ENCODE measurements at places on chromosomes 11 and 22. TPM values are rescaled to one million over a fixed set of nuclear protein-coding genes. Genes with fewer than 3 reads are reported as not detected.

GRCh38 chr11:86047275-86047991, 21.5 kb downstream of the PICALM start:
- DNase-seq = no peak
- H3K36me3 ChIP-seq = peaks cover 16% of the 10 kb centered on the region
- no peaks in the 10 kb centered on the region for H3K27me3 ChIP-seq
- peak overlapping the region; percentile 76 for H3K27ac ChIP-seq

DNA sequence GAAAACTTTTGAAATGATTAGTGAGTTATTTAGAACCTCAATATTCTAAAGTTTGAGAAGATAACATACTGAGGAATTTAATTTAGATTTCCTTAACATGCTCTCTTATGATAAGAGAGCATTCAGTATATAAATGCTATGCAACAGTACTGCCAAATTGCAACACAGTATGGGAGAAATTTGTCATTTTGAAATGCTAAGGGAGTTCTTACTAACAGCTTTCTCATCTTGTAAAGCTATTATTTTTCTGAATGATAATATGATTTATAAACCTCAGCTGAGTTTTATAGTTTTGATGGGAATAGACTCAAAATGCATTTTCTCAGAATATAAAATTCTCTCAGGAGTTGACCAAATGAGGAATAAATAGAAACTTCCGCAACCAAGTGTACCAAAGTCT, 108.4 kb downstream of the SPON1 start:
- H3K4me3 ChIP-seq = no peak overlapping the region
- DNase-seq = no peak
- H3K4me1 ChIP-seq = peaks cover 27% of the 10 kb centered on the region

DNA sequence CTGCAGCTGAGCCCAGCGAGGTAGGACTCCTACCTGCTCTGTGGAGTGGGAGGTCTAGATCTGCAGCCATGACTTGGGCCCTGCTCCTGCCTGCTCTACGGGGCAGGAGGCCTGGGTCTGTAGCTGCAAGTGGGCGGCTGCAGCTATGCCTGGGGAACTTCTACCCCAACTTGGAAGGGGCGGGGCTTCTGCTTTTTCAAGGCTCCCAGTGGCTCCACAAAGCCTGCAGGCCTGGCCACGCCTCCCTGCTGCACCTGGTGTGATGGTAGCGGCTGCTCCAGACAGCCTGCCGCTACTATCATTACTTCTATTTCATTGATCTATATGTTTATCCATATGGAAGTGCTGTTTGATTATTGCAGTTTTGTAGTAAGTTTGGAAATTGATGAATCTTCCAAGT, 121.2 kb downstream of the NELL1 start:
- no peaks in the 10 kb centered on the region for H3K4me1 ChIP-seq
- DNase-seq = no peak
- H3K27me3 ChIP-seq = no peaks in the 10 kb centered on the region
- no peak overlapping the region for H3K27ac ChIP-seq

DNA sequence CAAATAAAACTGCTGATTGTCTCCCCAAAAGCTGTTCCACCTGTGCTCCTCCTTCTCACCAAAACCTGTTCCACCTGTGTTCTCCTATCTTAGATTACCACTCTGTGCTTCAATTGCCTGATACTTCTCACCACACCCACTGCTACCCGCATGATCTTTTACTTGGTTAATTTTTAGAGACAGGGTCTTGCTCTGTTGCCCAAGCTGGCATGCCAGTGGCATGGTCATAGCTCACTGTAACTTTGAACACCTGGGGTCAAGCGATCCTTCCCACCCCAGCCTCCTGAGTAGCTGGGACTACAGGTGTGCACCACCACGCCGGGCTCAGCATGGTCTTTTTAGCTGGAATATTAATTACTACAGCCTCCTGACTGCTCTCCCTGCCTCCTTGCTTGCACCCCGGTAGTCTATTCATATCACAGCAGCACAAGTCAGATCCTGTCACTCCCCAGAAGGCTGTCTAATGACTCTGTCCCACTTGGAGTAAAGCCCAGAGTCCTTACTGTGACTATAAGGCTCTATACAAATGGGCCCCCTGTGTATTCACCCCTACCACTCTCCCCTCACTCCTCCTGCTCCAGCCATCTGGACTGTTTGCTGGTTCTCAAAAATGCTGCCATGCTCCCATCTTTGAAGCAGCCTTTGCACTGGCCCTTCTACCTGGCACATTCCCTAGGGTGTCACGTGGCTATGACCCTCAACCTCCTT, 3.5 kb downstream of the C11orf91 start:
- no peak overlapping the region for H3K4me3 ChIP-seq
- DNase-seq = no peak
- no peaks in the 10 kb centered on the region for H3K36me3 ChIP-seq
- no peak overlapping the region for H3K27ac ChIP-seq

- peaks cover 29% of the 10 kb centered on the region for H3K4me1 ChIP-seq
- no peaks in the 10 kb centered on the region for H3K27me3 ChIP-seq
- H3K27ac ChIP-seq = no peak overlapping the region
- DNase-seq = no peak
Observed at GRCh38 chr11:63834535-63835157, 4.3 kb upstream of the MARK2 start.

- H3K27ac ChIP-seq = no peak overlapping the region
- DNase-seq = no peak
- no peaks in the 10 kb centered on the region for H3K36me3 ChIP-seq
- peaks cover 2% of the 10 kb centered on the region for H3K4me1 ChIP-seq
- H3K4me3 ChIP-seq = no peak overlapping the region
- peaks cover 26% of the 10 kb centered on the region for H3K27me3 ChIP-seq
Observed at GRCh38 chr11:132943706-132944568, 588.4 kb downstream of the OPCML start.

GRCh38 chr22:46891382-46891951, 129.0 kb downstream of the TBC1D22A start:
- H3K36me3 ChIP-seq = peaks cover 6% of the 10 kb centered on the region
- no peak overlapping the region for H3K27ac ChIP-seq
- H3K4me3 ChIP-seq = no peak overlapping the region
- no peak for DNase-seq

GRCh38 chr11:58075781-58076180, 45.0 kb downstream of the OR6Q1 start:
- DNase-seq = no peak
- H3K36me3 ChIP-seq = no peaks in the 10 kb centered on the region
- H3K27ac ChIP-seq = no peak overlapping the region
- no peaks in the 10 kb centered on the region for H3K4me1 ChIP-seq

DNA sequence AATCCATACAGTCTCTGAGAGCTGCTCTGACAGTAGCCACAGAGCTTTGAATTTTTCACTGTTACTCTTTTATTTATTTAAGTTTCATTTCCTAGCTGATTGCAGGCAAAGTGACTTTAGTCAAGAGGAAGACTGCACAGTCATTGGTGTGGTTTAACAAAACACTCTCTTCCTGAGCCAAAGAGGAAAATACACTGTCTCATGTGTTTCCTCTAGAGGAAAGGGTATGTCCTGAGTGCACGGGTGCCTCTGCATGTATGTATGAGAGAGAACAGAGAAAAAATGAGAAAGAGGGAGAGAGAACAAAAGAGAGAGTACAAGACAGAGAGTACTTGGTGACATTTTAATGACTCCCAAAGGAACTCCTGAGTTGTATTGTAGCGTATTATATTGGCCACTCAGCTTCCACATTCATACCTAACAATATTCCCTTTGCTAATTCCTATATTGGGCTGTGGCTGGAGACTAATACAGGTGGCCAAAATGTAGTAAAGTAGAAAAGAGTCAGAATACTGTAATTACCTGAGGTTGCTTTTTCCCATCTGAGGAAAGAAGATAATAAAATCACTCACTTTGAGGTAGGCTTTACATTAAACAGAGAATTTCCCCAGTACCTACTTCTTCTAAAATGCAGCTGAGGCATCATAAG, at the start of gene OR4D9:
Gene OR4D9, plus strand, starts transcription at position 599 of the 649 bp plus-strand sequence. CDS start 3,374 bp downstream, outside the sequence.
- no peaks in the 10 kb centered on the region for H3K27me3 ChIP-seq
- peak; percentile 37 for DNase-seq
- peak within 1 kb of the TSS; percentile 29 for H3K4me3 ChIP-seq
- H3K4me1 ChIP-seq = peaks cover 30% of the 10 kb centered on the region
- H3K27ac ChIP-seq = peak within 1 kb of the TSS; percentile 39

DNA sequence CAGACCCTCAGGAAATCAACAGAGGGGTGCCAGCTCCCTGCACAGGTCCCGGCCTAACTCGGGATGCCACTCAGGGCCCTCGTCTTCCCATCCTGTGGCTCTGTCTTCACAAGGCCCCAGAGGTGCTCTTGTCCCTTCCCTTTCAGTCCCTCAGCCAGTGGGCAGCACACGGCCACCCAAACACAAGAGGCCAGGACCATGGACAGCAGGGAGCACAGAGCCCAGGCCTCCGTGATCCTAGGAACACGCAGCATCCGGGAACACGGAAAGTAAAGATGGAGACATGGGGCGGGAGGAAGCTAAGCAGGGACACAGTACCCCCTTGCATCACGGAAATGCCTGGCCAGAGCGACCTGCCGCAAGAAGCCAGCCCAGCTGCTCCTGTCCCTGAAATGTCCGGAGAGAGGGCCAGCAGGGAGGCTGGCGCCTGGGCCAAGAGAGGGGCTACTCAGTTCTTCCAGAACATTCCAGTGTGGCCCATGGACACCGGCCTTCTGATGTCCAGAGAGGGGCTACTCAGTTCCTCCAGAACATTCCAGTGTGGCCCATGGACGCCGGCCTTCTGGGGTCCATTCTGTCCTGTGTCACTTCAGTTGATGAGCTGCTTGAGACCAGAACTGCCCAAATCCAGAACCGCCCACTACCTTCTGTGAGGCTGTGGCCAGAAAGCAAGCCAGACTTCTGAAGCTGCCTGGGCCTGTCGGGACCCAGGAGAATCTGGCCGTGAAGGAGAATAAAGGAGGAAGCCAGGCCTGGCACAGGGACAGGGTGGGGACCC, 274.0 kb downstream of the BRD1 start:
- H3K36me3 ChIP-seq = peaks cover 2% of the 10 kb centered on the region
- H3K4me3 ChIP-seq = no peak overlapping the region
- H3K27me3 ChIP-seq = no peaks in the 10 kb centered on the region
- no peaks in the 10 kb centered on the region for H3K4me1 ChIP-seq
- H3K27ac ChIP-seq = no peak overlapping the region

DNA sequence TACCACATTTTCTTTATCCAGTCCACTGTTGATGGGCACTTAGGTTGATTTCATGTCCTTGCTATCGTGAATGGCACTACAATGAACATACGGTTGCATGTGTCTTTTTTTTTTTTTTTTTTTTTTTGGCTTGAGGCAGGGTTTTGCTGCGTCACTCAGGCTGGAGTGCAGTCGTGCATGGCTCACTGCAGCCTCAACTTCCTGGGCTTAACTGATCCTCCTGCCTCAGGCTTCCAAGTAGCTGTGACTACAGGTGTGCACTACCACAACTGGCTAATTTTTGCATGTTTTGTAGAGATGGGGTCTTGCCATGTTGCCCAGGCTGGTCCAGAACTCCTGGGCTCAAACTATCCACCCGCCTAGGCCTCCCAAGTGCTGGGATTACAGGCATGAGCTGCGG, 1.5 kb upstream of the CCDC90B start:
- H3K36me3 ChIP-seq = peaks cover 8% of the 10 kb centered on the region
- no peak overlapping the region for H3K4me3 ChIP-seq
- H3K4me1 ChIP-seq = peaks cover 32% of the 10 kb centered on the region
- no peak overlapping the region for H3K27ac ChIP-seq

- no peaks in the 10 kb centered on the region for H3K27me3 ChIP-seq
- no peak overlapping the region for H3K27ac ChIP-seq
- H3K36me3 ChIP-seq = no peaks in the 10 kb centered on the region
- DNase-seq = no peak
- no peaks in the 10 kb centered on the region for H3K4me1 ChIP-seq
Observed at GRCh38 chr11:107259811-107260221, 197.8 kb downstream of the CWF19L2 start.

DNA sequence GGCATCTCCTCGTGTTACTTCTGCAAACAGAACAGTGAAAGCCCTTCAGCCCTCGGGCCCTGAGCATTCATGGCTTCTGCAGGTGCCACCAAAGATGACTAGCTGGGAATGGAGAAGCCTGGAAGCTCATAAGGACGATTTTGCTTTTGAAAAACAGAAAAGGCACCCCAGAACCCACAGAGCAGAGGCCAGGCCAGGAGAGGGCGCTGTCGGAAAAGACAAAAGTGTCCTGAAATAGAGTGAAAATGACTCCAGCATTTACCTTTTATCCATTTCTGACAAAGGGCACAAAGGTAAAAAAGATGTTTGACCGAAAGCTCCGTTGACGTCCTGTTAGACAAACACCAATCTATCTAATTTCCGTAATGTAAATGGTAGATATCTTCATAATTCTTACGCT, 37.6 kb downstream of the ZNF195 start:
- no peaks in the 10 kb centered on the region for H3K4me1 ChIP-seq
- H3K36me3 ChIP-seq = no peaks in the 10 kb centered on the region
- peaks cover 44% of the 10 kb centered on the region for H3K27me3 ChIP-seq
- no peak overlapping the region for H3K4me3 ChIP-seq
- H3K27ac ChIP-seq = no peak overlapping the region

NXPE4 gene
- not detected for total RNA-seq

KCNJ5 gene
- total RNA-seq = not detected

TSGA10IP gene
- total RNA-seq = not detected

KBTBD3 gene
- total RNA-seq = 7.5 TPM

SIRT3 gene
- total RNA-seq = 11.3 TPM

LRRN4CL gene
- 0.17 TPM for total RNA-seq

FAM83F gene
- 0.04 TPM for total RNA-seq

CABP7 gene
- total RNA-seq = not detected
